T-helper 2 cell (primary cell): ENCODE measurements at places on chromosomes 4 and X.

DNA sequence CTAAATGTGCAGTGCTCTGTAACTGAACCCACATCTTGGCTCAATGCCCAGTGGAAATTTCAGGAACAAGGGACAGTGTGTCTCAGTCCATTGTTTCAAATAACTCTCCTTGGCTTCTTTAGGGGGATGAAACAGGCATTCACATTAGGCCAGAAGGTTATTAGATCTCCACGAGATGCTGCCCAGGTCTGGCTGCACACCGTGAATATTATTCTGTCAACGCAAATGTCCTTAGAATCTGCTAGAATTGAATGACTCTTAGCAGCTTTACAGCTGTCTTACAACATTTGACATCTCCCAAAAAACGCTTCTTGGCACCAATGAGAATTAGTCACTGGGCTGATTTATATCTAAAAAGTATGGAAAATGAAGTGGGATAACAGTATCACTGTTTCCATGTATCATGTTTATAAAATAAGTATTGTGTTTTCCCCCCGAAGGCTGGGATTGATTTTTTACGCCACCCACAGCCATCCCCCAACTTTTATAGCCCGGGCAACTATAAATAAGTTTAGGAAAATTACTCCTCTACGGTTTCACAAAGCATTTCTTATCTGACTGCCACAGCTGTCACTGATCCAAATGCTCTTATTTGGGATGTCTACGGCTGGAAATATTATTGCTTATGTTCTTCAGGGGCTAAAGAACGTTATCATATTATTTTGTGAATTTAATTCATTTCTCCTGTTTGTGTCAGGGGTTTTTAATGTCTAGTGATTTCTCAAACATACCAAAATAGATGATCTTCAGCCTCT lies 559.7 kb upstream of the FAT1 start:
- DNase-seq = no peak

- no peak for DNase-seq
Observed at GRCh38 chr4:8439914-8440491, 520 bp downstream of the ACOX3 start.

DNA sequence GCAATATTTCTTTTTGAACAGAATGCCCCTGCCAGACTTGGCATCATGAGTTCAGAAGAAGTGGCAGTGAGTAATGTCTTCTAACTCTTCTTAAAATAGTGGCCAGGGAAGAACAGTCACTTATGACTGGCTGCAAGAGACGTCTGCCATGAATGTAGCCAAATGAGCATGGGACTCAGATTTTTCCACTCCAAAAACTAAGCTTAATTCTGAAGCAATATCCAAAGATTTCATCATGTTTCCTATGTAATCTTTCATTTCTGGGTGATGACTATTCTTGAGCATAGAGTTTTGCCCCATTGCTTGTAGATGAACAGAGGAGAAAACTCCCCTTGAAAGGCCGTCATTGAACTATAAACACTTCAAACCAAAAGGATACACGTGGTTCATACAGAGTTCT lies 11.8 kb downstream of the AMBN start:
- no peak for DNase-seq

DNA sequence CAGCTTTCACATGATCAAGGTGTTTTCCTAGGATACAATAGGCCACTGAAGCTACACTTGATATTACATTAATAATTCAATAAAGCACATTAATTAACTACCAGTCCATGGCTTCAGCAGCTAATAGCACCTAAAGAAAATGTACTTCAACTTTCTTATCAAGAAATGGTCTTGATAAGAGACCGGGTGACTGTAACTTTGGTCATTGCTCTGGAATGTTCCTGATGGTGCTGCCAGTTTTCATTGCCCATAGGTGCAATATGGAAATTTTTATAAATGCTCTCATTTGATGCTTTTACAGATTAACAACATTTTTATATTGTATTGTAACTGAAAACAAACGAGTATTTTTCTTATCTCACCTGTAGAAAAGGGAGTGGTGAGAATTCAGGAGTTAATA lies 165.4 kb downstream of the SHROOM3 start:
- DNase-seq = no peak

- DNase-seq = no peak
Observed at GRCh38 chr4:186846426-186846825, 122.8 kb upstream of the FAT1 start.
